ENCODE measurements at places on chromosomes 1 and 21. TPM values are rescaled to one million over a fixed set of nuclear protein-coding genes. Genes with fewer than 3 reads are reported as not detected.

DNA sequence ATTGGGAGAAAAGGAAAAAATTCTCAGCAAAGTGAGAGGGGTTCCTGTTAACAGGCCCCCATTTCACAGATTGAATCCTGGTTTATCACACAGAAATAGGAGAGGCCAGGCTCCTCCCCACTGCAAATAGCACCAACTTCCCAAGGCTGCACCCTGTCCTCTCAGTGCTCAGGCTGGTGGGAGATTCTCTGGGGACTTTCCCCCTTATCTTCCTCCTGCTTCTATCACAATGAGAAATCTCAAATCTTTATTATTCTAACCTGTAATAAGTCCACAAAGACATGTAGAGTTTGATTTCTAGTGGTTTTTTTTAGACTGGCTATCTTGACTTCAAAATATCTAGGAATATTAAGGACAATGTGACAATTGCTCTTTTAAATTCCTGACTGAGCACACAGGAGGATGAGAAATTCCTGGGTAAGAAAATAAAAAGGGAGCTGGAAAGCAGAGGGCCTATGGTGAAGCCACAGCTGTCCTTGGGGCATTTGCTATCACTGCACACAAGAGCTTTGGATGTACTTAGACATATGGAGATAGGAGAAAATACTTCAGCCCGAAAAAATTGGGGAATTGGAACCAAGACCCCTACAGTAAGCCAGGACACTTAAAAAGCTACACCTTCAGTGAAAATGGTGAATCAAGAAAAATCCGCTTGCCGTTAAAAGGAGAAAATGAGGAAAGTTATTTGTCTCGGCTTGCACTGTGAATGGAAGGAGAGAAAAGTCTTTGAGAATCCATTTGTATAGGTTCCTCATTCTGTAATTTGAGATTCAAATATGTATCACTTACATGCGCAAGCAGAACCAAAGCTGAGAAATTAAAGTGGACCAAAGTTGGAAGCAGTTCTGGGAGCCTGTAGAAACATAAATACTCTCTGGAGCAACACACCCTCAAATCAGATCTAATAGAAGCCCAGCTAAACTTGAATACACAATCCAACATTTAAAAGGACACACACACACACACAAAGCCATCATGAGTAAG is 65.9 kb upstream of the C1orf105 start:
- no peak overlapping the region for H3K27ac ChIP-seq
- H3K4me3 ChIP-seq, result no peak overlapping the region
- peaks cover 50% of the 10 kb centered on the region for H3K4me1 ChIP-seq

RUNX3 gene
- not detected for polyA plus RNA-seq

TEX38 gene
- polyA plus RNA-seq, result 0.24 TPM

DNA sequence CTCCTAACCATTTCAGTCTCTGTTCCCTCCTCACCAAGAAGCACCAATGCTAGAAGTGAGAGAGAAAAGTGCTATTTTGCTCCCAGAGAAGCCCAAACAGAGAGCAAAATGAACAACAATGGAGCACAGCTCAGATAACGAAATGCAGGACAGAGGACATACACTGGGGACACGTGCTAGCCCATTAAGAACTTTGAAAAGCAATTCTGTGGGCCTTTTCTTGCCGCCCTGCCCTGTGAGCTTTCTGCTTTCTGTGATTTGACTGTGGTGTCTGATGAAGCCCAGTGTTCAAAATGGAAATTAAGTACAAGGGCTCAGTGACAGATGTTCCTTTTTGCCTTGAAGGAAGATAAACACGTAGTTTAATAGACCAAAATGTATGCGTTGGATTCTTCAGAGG is 130.8 kb downstream of the S1PR1 start:
- DNase-seq, result no peak
- H3K36me3 ChIP-seq, result no peaks in the 10 kb centered on the region
- H3K27me3 ChIP-seq, result no peaks in the 10 kb centered on the region
- H3K27ac ChIP-seq, result no peak overlapping the region
- H3K4me1 ChIP-seq, result peaks cover 15% of the 10 kb centered on the region

DNA sequence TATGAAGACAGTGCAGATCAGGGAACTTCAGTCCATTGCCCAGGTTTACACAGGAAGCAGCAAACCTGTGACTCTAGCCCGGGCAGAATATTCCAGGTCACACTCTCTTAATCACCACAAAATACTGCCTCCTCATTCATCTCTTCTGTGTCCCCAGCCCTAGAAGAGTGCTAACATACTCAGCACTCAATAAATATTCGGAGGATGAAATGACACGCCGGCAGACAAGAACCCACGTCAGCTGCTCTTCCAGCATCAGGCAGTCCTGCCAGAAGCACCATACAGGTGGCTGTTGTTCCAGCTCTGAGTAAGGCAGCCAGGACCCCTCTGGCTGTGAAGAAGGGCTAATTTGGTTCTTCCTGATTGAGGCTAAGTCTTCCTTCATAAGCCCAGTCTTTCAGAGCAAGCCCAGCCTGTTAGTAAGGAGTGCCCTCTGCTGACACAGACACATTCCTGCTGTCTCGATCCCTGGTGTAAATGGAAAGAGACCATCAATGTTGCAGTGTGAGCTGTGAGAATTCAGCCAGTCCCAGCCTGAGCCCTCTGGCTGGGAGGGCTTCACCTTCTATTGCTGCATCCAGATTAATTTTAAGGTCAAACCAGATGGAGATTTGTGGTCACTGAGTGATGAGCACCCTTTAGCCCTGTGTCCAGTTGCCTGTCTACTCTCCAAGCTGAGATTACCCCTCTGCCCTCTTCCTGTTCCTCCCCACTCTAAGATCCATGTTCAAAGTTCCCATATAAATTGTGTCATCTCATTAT is 45.0 kb upstream of the KIRREL1 start:
- no peak for DNase-seq
- peaks cover 74% of the 10 kb centered on the region for H3K27me3 ChIP-seq
- H3K4me1 ChIP-seq, result no peaks in the 10 kb centered on the region
- no peak overlapping the region for H3K4me3 ChIP-seq

BARHL2 gene
- not detected for polyA plus RNA-seq

DNA sequence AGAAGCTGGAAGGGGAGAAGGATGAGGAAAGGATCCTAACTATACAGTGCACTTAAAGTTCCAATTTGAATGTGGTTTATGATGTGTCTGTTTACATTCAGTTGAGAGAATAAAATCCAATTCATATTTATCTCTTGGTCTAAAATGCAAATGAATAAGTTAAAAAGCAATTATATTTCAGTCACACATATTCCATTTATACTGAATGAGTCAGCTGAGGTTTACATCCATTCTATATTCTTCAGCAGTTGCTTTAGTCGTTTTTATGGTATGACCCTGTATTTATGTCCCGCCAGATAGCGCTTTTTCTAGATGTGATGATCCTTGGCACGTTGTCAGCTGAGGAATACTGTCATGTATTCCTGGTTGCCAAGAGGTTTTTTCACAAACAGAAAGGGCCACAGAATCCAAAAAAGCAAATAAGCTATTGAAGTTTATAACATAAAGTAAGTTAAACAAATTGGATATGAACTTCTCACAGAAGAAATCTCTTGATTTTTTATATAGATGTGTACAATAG is 866.2 kb downstream of the NCAM2 start:
- no peaks in the 10 kb centered on the region for H3K27me3 ChIP-seq
- no peak for DNase-seq
- no peaks in the 10 kb centered on the region for H3K36me3 ChIP-seq
- no peak overlapping the region for H3K4me3 ChIP-seq
- H3K4me1 ChIP-seq, result no peaks in the 10 kb centered on the region
- no peak overlapping the region for H3K27ac ChIP-seq

HAO2 gene
- not detected for polyA plus RNA-seq

GPR137B gene
- 4.9 TPM for polyA plus RNA-seq

BRINP3 gene
- polyA plus RNA-seq, result not detected

VHLL gene
- not detected for polyA plus RNA-seq

- peak; percentile 23 for DNase-seq
- peak overlapping the region; percentile 58 for H3K27ac ChIP-seq
- peaks cover 9% of the 10 kb centered on the region for H3K4me1 ChIP-seq
- no peak overlapping the region for H3K4me3 ChIP-seq
Measured at GRCh38 chr1:93328809-93329760, 16.6 kb upstream of the DR1 start.

CFAP126 gene
- not detected for polyA plus RNA-seq

- H3K4me1 ChIP-seq, result no peaks in the 10 kb centered on the region
- no peak overlapping the region for H3K27ac ChIP-seq
- no peaks in the 10 kb centered on the region for H3K27me3 ChIP-seq
- H3K4me3 ChIP-seq, result no peak overlapping the region
- no peak for DNase-seq
Measured at GRCh38 chr1:172627702-172628101, 31.2 kb upstream of the FASLG start.

- H3K4me1 ChIP-seq, result peaks cover 7% of the 10 kb centered on the region
- H3K4me3 ChIP-seq, result no peak overlapping the region
- no peaks in the 10 kb centered on the region for H3K36me3 ChIP-seq
Measured at GRCh38 chr1:94582565-94582964, 41.0 kb upstream of the F3 start.

RAB25 gene
- not detected for polyA plus RNA-seq

IQGAP3 gene
- 15.6 TPM for polyA plus RNA-seq

TGFB2 gene
- 2.4 TPM for polyA plus RNA-seq

- DNase-seq, result no peak
- peaks cover 12% of the 10 kb centered on the region for H3K4me1 ChIP-seq
- peak overlapping the region; percentile 15 for H3K4me3 ChIP-seq
- no peaks in the 10 kb centered on the region for H3K36me3 ChIP-seq
- no peak overlapping the region for H3K27ac ChIP-seq
Measured at GRCh38 chr1:152110860-152111514, 4.3 kb downstream of the TCHH start.

DNA sequence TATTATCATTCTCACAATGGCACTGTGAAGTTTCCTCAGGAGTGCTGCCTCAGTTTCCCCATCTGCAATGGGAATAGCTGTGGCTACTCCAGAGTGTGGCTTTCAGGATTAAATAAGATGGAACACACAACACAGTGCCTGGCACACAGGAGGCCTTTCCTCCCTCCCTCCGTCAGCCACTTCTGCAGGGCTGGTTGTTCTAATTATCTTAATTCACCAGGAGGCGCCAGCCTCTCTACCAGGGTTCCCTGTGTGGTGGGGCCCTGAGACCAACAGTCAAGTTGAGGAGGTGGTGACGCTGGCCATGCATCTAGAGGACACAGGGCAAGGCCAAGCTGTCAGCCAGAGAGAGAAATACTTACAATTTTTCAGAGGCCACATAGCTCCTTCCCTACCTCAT is 6.3 kb upstream of the FOXO6 start:
- H3K4me3 ChIP-seq, result no peak overlapping the region
- H3K36me3 ChIP-seq, result no peaks in the 10 kb centered on the region
- no peak overlapping the region for H3K27ac ChIP-seq

OR2L13 gene
- polyA plus RNA-seq, result 0.23 TPM

F11R gene
- 13.7 TPM for polyA plus RNA-seq
